ENCODE measurements at places on chromosomes 3 and 15.
A peak's percentile ranks its signal among the peaks of the same experiment; 100 is the strongest.

GRCh38 chr3:149395107-149396089 lies 17.9 kb upstream of the TM4SF1 start:
- DNase-seq = no peak

DNA sequence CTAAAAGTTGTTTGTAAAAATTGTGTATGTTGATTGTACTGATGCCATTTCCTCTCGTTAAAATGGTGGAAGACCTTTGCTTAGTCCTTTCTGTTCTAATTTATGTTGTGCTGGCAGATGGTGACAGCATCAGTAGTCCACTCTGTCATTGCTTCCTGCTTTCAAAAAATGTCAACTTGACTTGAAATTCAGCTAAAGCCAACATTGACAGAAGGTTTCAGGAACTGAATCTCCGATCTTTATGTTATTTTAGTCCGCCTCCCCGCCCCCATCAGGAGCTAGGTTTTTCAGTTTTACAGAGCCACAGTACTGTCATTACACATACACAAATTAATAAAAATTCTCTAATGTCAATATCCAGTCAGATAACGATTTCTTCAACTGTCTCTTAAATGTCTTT lies 1.5 kb downstream of the CEP63 start:
- DNase-seq = no peak

DNA sequence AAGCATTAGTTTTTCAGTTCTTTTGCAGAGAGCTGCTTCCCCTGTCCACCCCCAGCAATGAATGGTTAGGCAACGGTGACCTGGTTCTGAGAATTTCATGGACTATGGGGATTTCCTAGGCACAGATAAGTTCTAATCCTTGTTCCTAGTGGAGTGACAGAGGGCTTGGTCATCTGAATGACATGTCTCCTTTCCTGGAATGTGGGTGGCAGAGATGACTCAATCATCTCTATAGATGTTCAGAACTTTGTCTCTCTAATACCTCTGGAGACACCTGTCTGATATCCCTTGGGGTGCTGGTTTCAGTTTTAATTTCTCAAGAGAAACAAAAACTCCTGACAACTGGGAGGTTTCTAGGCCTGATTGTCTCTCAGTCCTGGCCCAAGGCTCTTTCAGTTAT lies 10.4 kb downstream of the PLA2G4E start:
- no peak for DNase-seq

DNA sequence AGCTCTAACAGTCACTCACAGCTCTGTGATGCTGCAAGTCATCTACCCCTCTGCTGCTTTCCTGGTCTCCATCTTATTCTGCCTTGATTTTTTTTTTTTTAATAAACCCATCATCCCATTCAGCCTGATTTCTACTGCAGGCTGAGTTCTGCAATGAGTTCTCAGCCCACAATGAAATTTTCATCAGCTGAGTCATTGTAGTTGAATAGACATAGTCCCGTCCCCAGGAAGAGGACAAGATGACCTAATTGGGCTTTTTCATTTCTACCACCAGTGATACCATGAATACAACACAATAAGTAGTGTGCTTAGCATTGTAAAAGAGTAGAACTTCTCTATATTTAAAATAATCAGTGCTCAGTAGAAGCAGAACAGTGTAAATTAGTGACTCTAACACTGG lies 59.3 kb downstream of the C3orf85 start:
- no peak for DNase-seq

GRCh38 chr3:36562945-36563344 lies 182.6 kb downstream of the STAC start:
- no peak for DNase-seq

GRCh38 chr3:94336046-94336753 lies 273.3 kb downstream of the NSUN3 start:
- DNase-seq = no peak

DNA sequence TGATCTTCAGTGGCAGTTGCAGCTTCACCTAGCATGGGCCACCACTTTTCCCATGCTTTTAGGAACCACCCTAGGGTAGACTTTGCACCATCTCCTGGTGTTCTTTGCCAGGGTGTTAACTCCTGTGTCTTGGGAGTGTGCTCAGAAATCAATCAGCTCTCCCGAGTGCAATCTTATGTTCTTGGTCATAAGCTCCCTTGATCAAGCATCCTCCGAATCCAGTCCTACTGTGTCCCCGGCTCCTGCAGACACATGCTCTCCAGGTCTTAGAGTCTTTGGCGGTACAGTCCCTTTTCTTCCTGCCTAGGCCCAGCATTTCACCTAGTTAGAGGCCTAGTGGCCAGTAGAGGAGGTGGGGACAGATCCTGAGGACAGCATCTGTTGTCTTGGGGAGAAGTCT lies 74.7 kb upstream of the SYN2 start:
- no peak for DNase-seq

DNA sequence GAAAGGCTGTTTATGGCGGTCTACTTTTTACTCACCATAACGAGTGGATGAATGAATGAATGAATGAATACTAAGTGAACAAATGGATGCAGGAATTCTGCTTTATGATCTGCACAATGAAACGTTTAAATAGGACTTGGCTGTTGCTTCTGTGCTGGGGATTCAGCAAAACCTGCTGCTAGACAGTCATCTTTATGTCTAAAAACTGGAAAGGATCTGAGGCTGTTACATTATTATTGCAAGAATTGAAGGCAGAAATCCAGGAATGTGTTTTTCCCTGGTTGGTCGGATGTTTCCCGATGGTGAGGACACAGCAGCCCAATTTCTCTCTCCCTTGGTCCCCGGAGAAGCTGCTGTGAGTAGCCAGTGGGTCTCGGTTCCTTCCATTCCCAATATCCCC lies 94.2 kb downstream of the GABRG3 start:
- no peak for DNase-seq

- DNase-seq = no peak
Measured at GRCh38 chr3:52614689-52615088, 71.0 kb downstream of the PBRM1 start.

DNA sequence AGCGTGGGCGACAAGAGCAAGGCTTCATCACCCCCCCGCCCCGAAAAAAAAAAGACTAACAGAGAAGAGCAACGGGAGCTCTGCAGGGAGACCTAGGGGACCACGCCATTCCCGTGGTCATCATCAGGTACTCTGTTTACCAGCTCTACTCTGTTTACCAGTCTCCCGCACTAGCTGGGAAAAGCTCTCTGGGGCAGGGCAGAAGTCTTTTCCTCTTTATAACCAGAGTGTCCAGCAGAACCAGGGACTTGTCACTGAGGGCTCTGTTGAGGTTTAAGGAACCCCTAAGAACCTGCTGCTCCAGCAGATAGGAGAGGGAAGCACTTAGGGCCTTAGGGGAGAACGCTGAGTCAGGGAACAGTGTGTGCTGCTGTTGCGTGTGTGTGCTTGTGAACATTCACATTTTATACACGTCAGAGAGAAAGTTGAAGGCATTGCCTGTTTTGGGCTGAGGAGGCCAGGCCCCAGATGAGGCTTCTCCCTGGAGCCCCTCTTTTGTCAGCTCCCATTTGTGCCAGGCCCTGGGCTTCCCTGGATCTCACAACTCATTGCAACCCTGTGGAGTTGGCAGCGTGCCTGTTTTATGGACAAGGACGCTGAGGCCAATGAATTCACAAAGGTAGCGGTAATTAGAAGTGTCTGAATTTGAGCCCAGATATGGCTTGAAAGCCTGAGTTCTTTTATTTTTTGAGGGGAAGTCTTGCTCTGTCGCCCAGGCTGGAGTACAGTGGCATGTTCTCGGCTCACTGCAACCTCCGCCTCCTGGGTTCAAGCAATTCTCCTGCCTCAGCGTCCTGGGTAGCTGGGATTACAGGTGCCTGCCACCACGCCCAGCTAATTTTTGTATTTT lies 24.2 kb upstream of the ERICH6 start:
- no peak for DNase-seq

- no peak for DNase-seq
Measured at GRCh38 chr3:53191836-53192480, 30.9 kb downstream of the PRKCD start.

DNA sequence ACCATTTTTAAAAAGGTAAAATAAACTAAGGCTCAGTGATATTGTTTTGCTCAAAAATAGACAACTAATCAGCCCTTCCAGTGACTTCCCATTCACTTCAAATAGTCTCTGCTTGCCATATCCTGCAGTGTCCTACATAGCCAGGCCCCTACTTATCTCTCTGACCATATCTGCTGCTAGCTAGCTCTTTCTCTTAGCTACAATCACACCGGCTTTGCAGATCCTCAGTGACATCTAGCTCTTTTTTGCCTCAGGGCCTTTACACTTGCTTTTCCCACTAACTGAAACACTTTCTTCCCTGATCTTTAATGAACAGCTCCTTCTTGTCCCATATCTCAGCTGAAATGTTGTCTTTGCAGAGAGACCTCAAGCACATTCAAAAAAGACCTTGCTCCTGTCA lies 161.3 kb downstream of the IL5RA start:
- DNase-seq = no peak

- DNase-seq = no peak
Measured at GRCh38 chr3:99721633-99722007, 83.2 kb downstream of the COL8A1 start.

DNA sequence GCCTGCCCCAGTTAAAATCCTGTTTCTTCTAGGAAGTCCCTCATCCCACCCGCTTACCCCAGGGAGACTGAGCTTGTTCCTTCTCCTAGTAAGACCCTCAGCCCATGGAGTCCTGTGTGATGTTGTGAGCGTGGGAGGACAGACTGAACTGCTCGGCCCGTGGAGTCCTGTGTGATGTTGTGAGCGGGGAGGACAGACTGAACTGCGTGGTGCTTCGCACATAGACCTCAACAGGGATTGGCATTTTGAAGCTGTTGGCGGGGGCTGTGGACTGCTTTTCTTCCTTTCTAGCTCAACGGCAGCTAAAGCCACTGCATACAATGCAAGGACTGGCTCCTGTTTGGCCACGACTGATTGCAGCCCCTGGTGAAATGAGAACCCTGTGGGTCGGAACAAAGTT lies 1.6 kb upstream of the SPTBN5 start:
- DNase-seq = no peak

DNA sequence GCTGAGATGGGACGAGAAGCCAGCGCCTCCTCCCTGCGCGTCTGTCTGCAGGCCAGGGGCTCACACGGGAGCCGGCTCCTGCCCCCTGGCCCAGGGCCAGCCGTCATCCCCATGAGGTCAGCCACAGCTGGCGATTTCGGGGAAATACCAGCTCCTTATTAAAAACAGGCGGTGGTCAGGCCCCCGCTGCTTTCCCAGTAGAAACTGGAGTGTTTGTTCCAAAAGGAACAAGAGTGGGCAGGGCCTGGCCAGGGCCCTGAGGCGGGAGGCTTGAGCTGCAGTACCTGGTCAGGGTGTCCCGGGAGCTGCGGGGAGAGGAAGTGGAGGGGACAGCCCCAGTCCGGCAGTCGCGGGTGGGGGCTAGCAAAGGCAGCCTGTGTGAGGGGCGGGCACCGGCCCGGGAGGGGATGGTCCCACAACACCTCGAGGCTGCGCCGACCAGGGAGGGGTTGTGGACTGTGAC lies 17.8 kb downstream of the MYL3 start:
- peak; percentile 14 for DNase-seq

- DNase-seq = no peak
Measured at GRCh38 chr15:95869920-95870319, 460.6 kb upstream of the NR2F2 start.

DNA sequence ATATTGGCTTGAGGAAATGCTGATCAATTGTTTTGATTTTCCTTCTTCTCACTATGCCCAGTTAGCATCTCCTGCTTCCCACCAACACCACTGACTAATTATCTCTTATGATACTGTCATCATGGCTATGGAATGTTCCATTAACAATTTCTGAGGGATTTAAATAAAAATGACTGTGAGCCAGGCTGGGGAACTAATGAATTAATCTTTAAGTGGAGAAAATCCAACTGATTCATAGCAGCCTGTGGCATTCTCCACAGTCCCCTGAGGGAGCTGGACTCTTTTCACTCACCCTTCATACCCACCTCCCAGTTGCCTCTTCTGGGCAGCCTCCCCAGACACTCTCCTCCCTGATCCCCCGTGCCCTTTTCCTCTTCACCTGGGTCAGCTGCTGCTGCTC lies 353.6 kb downstream of the CLSTN2 start:
- DNase-seq = no peak

DNA sequence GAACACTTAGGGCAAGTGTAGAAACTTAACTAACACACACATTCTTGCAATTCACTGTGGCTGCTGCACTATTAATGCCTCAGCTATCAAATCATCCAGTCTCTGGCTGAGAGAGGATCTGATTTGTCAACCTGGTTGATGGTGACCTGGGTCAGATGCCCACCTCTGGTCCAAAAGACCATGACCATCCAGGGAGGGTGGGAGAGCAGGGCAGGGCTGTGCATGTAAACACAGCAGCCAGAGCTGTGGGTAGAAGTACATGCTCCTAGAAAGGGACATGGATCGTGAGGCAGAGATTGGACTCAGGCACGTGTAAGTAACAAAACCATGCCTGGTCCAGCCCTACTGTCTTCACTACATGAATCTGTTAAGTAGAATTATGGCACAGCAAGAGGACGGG lies 17.3 kb downstream of the MESD start:
- DNase-seq = no peak

DNA sequence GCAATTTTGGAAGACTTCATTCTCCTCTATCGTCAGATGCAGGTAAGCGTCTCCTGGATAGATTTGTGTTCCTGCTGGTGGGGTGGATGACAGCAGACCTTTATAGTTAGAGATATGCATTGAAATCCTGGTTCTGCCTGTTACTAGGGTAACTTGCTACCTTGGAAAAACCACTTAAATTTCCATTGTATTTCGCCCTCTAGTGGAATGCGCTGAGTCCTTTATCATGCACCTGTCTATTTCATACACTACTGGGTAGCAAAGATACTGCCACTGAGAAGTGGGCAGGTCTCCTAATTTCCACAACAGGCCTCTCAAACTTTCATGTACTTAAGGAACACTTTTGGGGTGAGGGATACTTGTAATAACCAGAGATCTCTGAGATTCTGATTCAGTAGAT lies 209.5 kb upstream of the SUCLG2 start:
- no peak for DNase-seq

- DNase-seq = no peak
Measured at GRCh38 chr3:56899078-56899477, 97.3 kb upstream of the ARHGEF3 start.

DNA sequence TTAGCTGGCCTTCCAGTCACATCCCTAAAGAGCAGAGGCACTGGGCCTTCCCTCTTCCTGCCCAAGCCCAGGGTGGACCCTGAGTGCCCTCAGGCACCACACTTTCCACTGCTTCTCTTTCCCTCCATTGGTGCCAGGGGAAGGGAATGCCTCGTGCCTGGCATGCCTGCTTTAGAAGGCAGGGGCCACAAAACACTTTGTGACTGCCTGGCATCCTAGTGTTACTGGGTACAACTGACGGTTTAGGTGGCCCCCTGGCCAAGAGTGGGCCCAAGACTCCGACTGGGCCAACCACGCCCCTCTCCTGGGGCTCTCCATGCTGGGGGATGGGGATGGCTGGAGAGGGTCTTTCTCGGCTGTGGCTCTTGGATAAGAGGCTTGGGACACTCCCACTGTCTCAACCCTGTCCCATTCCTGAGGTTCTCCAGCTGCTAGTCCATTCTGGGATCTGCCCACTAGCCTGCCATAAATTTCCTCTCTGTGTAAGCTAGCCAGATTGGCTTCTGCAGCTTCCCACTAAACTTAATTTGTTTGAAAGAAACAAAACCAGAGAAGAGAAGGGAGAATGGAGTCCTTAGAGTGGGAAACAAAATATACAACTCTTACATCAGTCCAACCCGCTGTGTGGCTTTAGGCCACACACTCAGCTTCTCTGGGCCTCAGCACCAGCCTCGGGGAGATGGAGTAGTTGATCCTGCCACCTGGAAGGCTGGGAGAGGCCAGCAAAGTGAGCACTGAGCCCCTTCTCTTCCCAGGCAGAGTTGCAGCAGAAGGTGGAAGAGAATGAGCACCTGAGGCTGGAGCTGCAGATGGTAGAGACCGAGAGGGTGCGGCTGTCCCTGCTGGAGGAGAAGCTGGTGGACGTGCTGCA lies 24.1 kb upstream of the GP9 start:
- DNase-seq = no peak

All from stimulated activated CD8-positive, alpha-beta memory T cell treated with anti-CD3 and anti-CD28 coated beads, Interleukin-4, amount 100 ng/mL, for 1 hour (primary cell).